ENCODE measurements at places on chromosomes 16 and 17.
A peak's percentile ranks its signal among the peaks of the same experiment; 100 is the strongest.

- no peak for DNase-seq
Observed at GRCh38 chr17:82281502-82282238, 8.2 kb upstream of the CSNK1D start.

DNA sequence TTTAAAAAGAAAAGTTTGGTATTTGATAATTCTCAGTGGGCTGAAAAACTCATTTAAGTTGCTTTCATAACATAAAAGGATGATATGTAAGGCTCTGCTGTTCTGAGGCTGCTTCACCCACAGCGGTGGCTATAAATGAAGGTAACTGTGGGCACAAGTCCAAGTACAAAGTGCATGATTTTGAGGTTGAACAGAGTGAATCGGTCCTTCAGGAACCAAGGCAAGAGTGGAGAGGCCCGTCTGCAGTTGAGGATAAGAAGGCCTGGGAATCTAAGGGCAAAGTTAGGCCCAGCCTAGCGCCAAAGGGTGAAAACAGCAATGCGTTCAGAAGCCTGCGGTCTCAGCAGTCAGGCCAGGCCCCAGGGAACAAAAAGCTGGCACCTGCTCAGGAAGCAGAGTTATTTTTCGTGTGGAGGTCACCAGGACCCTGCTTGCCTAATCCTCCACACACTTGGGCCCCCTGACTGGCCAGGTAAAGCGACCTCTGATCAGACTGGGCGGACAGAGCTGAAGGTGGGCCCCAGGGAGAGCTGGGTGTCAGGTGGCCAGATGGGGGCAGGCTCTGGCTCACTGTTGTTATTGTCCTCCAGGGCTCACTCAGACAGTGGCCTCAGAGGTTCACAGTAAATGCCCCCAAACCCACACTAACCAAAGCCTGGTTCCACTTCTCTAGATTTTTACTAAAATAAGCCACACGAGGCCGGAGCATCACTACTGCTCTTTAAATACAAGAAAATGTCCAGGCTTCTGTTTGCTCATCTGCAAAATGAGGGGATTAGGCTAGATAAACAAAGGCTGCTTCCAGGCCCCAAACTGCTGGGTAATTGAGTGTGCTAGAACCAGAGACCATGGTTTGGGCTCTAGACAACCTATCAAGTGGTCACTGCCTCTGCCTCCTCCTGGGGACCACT is 46.5 kb downstream of the TEX2 start:
- no peak for DNase-seq

DNA sequence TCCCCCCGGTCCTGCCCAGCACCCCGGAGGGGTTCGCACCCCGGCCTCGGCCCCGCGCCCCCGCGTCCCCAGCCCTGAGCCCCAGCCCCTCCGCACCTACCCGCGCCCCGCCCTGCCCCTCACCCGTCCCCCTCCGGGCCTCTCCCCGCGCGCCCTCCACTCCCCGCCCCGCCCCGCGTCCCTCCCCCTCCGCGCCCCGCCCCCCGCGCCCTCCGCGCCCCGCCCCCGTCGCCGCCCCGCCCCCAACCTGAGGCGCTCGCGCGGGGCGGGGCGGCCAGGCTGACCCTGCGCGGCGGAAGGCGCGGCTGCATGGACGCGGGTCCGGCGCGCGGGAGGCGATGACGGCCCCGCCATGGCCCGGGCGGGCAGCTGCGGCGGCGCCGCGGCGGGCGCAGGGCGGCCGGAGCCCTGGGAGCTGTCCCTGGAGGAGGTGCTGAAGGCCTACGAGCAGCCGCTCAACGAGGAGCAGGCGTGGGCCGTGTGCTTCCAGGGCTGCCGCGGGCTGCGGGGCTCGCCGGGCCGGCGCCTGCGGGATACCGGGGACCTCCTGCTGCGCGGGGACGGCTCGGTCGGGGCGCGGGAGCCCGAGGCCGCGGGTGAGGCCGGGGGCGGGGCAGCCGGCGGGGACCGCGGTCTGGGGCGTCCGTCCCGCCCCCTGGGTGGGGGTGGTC is at the start of gene SPIRE2:
TSS of gene SPIRE2 (plus strand) at position 277 of the 671 bp plus-strand sequence. CDS start at position 353, 76 bp downstream.
- no peak for DNase-seq

GRCh38 chr17:49753959-49754391 is 10.0 kb downstream of the FAM117A start:
- DNase-seq, result no peak

GRCh38 chr17:49696233-49696761 is 11.5 kb downstream of the SLC35B1 start:
- peak; percentile 42 for DNase-seq

DNA sequence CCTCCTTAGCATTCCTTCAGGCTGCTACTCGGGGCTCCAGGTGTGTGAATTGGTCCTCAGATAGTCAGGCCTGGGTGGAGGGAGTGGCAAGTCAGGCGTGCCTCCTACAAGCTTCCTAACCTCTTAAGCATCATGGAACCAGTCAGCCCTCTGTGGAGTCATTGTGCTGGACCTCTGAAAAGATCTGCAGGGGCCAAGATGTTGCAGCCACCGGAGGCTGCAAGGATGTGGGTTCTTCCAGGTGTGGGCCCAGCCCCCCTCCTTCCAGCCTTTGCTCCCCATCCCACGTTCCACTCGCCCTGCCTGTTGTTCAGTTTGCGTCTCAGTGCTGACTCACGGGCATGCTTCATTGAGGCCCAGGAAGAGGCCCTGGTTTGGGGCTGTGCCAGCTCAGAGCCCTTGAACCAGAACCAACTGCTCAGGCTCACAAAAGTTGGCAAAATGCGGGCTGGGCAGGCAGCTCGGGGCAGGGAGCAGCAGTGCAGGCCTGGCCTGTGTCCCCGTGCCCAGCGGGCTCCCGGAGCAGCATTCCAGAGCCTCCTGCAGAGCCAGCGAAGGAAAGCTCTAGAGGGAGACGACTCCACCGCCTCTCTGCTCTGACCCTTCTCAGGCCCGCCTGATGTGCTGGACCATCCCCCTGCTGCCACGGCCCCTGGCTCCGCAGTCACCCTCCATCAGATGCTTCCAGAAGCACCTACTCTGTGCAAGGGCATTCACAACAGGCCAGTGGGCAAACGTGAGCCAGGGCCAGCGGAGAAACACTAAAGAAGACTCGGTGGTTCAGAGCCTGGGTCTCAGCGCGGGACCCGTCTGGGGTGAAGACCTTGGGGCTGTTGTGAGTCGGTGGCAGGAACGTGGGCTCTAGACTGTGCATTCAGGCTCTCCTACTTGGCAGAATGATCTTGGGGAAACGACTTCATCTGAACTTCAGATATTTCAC is 7.5 kb downstream of the LDHD start:
- peak; percentile 42 for DNase-seq

- DNase-seq, result no peak
Observed at GRCh38 chr17:37725601-37726146, 19.2 kb downstream of the HNF1B start.

DNA sequence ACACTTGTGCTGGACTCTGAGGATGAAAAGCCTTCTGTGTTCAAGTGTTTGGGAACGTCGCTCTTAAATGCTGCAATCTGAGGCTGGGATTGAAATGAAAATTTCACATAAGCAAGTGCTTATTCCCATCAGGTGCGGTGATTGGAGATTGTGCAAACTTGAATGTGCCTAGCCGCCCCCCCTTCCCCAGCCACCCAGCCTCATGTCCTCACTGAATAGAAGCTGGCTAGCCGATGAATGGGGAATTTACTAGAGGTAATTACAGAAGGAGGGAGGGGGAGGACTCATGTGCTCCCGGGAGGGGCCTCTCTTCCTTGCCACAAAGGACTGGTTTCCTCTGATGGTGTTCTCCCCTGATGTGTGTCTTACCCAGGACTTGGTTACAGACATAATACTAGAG is 544.8 kb upstream of the EEF2KMT start:
- no peak for DNase-seq

DNA sequence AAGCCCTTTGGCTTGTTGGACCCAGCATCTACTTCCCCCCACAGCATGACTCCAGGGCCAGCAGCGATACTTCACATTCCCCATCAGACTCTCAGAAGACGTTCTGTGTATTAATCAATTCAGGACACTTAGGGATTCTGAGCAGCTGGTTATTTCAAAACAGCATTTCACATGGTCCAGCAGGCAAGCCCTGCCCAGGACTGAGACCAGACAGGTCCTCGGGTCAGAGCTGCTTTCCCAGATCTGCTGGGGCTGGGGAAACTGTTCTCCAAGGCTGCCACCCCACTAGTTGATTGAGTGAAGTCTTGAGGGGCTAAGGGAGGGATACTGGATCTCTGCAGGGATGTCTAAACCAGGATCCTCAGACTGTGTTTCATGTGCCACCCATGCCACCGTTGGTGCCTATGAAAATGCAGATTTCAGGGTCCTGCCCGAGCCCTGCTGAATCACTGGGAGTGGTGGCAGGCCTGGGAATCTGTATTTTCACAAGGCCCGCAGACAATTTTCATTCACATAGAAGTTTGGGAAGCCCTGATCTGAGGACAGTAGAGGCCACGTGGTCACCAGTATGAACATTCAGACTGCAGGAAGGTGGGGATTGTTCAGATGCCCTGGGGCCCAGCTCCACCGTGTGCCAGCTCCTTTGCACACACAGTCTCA is 40.6 kb upstream of the CDH5 start:
- no peak for DNase-seq

DNA sequence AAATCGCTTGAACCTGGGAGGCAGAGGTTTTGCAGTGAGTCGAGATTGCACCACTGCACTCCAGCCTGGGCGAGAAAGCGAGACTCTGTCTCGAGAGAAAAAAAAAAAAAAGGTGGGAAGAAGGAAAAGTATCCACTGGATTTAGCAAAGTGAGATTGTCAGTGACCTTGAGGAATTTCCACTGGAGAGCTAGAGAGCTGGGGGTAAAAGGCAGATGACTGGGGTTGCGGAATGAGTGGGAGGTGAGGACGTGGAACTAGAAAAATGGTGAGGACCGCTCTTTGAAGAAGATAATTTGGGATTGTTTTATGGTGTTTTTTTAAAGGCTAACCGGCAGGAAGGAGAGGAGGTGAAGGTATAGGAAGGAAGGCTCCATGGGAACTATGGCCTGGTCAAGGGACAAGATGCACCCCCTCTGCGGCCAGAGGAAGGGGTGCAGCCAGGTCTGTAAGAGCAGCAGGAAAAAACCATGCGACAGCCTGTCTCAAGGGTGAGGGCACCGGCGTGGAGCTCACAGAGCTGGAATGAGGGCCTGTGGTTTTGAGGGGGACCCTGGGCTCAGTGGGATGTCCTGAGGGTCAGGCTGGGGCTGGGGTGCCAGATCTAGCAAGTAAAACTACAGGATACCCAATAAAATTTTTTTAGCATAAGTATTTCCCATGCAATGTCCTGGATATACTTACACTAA is 694 bp upstream of the MLST8 start:
- DNase-seq, result no peak

DNA sequence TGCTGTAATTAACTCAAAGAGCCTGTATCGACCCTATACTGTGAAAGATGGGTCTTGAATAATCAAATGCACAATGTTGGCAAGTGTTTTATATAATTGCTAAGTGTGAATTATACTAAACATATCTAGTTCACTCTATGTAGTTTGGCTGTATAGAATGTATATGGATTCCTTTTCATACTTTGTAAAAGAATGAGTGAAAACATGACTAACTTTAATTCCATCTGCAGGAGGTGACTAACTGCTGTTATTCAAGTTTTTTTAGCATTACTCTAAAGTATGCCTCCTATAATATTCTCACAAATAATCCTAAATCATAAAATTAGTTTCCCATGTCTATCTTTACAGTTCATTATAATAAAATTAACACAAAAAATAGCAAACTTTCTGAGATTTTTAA is 394.0 kb upstream of the MON1B start:
- DNase-seq, result no peak

DNA sequence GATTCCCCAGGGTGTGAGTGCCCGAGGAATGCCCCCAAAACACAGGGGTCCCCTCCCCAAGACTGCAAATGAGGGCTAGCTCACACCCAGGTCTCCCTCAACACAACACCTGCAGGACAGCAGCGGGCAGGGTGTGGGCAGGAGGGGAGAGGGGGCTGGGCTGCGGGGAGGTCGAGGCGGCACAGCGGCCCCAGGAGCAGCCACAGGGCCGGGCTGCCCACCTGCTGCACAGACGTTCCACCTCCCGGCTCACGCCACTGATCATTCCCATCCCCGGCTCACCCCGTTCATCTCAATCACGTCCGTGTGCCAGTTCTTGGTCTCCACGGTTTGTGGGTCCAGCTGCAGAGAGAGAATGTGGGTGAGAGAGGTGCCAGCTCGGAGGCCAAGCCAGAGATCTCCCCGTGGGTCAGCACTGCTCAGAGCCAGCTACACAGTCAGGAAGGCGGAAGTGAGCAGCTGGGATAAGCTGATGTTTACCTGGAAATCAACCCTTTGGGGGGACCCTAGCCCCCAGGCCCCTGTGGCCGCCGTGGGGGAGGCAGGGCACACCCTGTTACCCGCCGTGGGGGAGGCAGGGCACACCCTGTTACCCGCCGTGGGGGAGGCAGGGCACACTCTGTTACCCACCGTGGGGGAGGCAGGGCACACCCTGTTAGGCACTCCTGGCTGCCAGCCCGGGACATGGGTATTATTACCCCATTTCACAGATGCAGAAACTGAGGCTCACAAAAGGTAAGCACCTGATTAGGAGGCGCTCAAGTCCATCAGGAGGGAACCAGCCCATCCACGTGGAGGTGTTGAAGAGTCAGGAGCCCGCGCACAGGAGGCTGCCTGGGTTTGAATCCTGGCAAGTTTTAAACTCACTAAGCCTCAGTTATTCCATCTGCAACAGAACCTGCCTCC is 16.1 kb downstream of the TIMM22 start:
- no peak for DNase-seq

DNA sequence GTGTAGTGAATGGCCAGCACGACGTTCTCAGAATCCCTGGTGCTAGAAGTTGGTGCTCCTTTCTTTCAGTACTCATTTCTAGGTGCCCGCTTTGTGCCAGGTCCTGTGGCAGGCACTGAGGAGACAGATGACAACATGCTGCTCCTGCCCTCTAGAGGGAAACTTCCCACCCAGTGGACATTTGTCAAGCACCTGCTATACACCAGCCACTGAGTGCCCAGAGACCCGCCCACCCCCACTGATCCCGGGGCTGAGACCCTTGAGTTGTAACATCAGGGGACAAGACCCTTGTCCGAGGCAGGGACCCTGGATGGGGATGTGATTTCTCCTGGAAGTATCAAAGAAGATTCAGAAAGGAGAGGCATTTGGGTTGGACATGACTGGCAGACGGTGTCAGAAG is 25.1 kb downstream of the UNC13D start:
- no peak for DNase-seq

DNA sequence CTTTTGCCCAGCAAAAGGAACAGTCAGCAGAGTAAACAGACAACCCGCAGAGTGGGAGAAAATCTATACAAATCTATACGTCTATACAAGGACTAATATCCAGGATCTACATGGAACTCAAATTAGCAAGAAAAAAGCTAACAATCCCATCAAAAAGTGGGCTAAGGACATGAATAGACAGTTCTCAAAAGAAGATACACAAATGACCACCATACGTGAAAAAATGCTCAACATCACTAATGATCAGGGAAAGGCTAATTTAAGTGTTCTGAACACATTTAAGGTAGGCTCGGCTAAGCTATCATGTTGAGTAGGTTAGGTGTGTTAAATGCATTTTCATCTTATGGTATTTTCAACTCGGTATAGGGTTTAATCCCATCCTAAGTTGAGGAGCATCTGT is 598.0 kb downstream of the WWOX start:
- DNase-seq, result no peak

GRCh38 chr17:4744999-4745969 is 5.6 kb upstream of the CXCL16 start:
- DNase-seq, result no peak

- no peak for DNase-seq
Observed at GRCh38 chr16:72138064-72138572, 33.8 kb downstream of the PMFBP1 start.

Measured in activated CD8-positive, alpha-beta memory T cell treated with anti-CD3 and anti-CD28 coated beads for 1 hour (primary cell).